ENCODE measurements at places on chromosomes 16 and 17.

DNA sequence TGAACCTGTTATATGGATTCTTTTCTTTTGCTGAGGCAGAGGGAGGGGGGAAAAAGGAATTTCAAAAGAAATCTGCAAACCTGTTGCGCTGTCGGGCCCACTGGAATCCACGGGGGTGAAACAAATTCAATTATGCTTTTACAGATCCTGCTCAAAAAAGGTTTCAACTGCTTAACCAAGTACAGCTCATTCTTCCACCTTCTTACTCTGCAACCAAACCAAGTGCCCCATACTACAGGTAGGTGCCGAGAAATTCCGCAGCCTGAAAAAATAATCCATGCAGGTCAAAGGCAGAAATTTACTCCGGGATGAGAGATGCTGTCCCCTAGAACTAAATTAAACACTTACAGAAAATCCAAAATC lies 416 bp downstream of the RNF43 start:
- DNase-seq: no peak

- peak; percentile 48 for DNase-seq
These were observed 68.2 kb downstream of the MYO18A start for GRCh38 chr17:29111816-29112499.

DNA sequence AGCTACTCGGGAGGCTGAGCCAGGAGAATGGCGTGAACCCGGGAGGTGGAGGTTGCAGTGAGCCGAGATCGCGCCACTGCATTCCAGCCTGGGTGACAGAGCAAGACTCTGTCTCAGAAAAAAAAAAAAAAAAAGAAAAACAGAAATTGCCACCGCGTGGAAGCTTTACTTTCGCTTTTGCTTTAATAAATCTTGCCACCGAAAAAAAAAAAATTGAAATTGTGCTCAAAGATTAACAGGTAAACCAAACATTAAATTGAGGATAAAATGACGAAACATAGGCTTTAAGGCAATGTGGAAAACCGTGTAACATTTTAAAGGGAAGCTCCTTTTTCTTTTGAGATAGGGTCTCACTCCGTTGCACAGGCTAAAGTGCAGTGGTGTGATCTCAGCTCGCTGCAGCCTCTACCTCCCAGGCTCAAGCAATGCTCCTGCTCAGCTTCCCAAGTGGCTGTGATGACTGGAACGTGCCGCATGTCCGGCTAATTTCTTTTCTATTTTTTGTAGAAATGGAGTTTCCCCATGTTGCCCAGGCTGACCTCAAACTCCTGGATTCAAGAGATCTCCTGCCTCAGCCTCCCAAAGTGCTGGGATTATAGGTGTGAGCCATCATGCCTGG lies 40.1 kb downstream of the ZNF276 start:
- no peak for DNase-seq

- DNase-seq: no peak
These were observed 14.5 kb downstream of the SPIRE2 start for GRCh38 chr16:89842471-89843408.

- DNase-seq: no peak
These were observed 1.3 kb downstream of the PRPSAP2 start for GRCh38 chr17:18859256-18859655.

GRCh38 chr16:30356401-30357084 lies 1.4 kb upstream of the CD2BP2 start:
- DNase-seq: no peak

GRCh38 chr17:34663714-34664113 lies 84.3 kb downstream of the TMEM132E start:
- DNase-seq: no peak

DNA sequence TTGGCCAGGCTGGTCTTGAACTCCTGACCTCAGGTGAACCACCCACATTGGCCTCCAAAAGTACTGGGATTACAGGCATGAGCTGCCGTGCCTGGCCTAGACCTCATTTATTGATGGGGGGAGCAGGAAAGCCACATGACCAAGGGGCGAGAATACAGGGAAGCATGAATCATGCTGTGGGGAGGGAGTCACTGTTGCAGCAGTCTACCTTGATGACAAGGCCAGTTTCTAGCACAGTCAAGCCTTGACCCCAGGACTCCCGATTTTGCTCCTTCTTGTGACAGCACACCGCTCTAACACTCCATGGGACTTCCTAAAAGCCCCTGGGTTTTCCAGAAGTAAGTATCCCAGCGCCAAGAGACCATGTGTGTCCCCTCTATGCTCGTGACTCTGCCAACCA lies 42.9 kb upstream of the IRF8 start:
- DNase-seq: no peak

- no peak for DNase-seq
These were observed 13.9 kb downstream of the MMP2 start for GRCh38 chr16:55492756-55493380.

GRCh38 chr16:49494474-49494873 lies 120.9 kb downstream of the C16orf78 start:
- no peak for DNase-seq

DNA sequence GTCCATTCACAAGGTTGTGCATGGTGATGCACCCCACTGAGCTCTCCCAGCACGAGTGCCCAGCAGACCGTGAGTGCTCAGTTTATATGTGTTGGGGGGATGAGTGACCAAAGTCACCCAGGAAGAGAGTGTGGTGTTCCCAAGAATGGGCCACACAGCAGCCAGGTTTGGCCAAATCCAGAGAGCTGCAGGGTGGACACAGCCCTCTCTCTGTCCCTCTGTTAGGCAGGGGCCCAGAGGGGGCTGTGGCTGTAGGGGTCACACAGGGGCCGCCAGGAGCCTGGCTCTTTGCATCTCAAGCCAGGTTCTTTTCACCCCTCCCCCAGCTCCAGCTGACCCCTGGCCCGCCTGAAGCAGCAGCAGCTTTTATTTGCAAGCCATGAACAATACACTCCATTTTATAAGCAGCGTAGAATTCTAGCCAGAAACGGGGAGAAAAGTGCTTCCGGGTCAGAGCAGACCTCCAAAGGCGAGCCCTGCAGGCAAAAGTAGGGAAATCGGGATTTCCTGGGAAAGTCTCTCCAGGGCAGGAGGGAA lies 13.3 kb downstream of the COTL1 start:
- no peak for DNase-seq

DNA sequence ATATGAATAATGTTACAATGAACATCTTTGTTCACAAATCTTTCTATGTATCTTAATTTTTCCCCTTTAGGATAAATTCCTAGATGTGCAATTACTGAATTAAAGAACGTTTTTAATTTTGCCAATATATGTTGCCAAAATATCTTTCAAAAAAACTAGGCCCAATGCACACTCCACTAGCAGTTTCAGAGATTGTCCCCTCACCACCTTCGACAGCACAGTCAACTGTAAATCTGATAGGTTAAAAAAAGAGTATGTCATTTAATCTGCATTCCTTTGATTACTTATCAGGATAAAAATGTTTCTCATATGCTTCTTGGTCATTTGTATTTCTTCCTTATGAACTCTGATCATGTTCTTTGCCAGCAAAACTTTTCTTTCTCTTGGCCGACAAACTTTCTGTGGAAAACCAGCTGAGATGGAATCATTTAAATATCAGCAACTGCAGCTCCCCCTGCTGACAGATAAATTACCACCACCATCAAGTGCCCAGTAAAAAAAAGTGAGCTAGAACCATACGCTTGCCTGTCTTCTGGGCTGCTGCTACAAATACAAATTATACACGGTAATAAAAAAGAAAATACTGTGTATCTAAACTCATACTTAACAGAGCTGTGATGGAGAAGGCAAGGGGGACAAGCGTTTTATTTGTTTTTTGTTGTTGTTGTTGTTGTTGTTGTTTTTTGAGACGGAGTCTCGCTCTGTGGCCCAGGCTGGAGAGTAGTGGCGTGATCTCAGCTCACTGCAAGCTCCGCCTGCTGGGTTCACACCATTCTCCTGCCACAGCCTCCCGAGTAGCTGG lies 19.6 kb upstream of the KANSL1 start:
- DNase-seq: no peak

GRCh38 chr17:75877752-75878173 lies 618 bp downstream of the TRIM47 start:
- peak; percentile 33 for DNase-seq

DNA sequence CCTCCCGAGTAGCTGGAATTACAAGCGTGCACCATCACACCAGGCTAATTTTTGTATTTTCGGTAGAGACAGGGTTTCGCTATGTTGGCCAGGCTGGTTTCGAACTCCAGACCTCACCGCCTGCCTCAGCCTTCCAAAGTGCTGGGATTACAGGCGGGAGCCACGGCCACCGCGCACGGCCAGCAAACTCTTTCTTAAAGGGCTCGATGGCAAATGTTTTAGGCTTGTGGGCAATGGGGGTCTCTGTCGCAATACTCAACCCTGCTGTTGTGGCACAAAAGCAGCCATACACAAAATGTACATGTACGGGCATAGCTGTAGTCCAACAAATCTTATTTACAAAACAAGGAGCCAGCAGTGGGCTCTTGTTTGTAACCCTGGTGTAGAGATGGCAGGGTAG lies 18.4 kb downstream of the PARN start:
- no peak for DNase-seq

- DNase-seq: no peak
These were observed 14.7 kb upstream of the KLHDC4 start for GRCh38 chr16:87780385-87780989.

DNA sequence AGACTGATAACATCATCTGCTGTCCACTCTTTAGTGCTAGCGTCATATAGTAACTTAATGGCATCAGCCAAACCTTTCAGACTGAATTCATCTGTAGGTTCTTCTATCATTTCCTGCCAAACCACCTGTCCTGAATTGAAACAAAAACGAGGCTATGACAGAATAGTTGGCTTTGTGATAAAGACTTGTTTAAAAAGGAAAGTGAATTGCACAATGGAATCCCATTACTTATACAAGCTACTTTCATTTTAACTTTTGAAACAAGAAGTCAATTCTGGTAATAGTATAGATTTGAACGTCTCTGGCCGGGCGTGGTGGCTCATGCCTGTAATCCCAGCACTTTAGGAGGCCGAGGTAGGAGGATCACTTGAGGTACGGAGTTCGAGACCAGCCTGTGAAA lies 18.2 kb downstream of the LASP1NB start:
- no peak for DNase-seq

DNA sequence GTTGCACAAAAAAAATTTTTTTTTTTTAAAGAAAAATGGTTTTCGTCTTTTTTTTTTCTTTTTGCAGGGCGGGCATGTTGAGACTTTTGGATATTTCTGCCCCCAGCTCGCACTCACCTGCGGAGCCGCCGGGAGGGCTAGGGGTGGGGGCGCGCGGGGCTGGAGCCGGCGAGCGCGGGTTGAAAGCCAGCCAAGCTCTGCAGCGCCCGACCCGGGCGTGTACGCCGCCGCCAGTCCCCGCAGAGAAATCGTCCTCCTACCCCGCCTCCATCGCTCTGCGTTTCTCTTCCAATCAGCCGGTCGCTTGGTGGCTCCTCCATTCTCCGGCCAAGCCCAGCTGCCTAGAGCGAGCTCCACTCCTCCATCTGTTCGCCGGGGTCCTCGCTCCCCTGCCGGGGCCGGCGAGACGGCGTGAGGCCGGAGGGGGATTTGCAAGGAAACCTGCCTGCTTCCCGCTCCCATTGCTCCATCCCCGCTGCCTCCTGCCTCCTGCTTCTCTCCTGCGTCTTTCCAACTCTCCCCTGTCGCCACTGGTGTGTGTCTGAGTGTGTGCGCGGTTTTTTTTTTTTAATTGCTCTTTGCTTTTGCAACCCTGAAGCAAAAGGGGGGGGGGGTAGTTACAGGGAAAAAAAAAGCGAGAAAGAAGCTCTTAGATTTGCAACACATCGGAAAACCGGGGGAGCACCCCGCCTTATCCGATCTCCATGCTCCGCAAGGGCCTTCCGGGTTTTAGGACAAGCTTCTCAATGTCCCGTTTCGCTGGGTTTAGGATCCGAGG lies 1.8 kb upstream of the UBTF start:
- DNase-seq: no peak

DNA sequence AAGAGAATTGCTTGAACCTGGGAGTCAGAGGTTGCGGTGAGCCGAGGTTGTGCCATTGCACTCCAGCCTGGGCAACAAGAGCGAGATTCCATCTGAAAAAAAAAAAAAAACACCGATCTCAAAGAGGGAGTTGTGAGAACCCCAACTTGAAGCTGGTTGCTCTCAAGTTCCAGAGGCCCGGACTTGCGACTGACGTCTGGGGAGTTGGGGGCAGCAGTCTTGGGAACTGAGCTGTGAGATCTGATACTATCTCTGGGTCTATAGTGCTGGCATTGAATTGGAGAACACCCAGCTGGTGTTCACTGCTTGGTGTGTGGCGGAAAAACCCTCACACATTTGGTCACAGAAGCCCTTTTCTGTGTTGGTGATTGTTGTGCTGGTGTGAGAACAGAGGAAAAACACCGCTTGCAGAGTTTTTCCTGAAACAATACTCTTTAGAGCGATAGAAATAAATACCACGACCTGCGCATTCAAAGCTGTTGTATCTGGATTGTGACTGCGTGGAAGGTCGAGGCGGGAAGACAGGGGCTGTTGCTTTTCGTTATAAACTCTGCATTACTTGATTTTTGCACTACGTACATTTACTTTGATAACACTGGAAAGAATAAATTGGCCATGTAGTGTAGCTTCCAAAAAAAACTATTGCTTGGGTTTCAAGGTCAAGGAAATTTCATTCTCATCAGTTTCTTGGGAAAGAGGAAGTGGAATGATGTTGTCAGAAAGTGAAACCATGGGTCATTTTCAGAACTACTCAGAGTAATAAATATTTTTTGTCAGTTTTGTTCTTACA lies 8.8 kb downstream of the SCIMP start:
- no peak for DNase-seq

DNA sequence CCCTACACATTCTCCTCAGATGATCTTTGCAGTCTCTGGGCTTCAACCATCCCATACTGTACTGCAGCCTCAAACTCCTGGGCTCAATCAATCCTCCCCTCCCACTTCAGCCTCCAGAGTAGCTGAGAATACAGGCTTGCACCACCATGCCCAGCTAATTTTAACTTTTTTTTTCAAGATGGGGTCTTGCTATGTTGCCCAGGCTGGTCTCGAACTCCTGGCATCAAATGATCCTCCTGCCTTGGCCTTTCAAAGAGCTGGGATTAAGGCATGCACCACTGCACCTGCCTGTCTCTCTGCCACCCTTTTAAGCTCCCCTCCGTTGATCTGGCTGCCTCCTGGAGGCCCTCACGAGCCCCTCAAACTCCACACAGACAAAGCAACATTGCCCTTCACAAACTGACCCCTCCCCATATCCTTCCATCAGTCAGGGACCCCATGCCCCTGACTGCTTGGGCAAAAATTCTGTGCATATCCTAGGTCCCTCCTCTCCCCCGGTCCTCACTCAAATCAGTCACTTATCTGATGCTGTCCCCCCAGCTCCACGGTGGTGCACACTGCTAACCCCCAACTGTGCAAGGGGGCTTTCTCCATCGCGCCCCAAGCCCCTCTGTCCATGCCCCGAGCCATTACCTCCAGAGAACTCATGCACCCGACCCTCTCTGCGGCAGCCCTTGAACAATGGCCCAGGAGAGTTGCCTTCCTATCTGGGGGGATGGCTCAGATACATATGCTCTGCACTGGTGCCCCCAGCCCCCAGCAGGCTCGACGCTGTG lies 252.9 kb downstream of the KATNIP start:
- no peak for DNase-seq

- DNase-seq: peak; percentile 91
These were observed 23.9 kb downstream of the ZNF213 start for GRCh38 chr16:3158510-3159314.

GRCh38 chr16:10219742-10220141 lies 37.5 kb upstream of the GRIN2A start:
- DNase-seq: no peak

Measured in activated T-helper 1 cell treated with anti-CD3 and anti-CD28 coated beads, Interleukin-2, amount 50 U/mL, for 16 hours (primary cell).